ENCODE measurements at places on chromosomes 7 and 10. TPM values are rescaled to one million over a fixed set of nuclear protein-coding genes. Genes with fewer than 3 reads are reported as not detected.

GRCh38 chr10:52334595-52334994, 20.5 kb downstream of the DKK1 start:
- no peak for DNase-seq
- no peak overlapping the region for H3K4me3 ChIP-seq

GRCh38 chr7:102392330-102392729, 3.8 kb upstream of the PRKRIP1 start:
- H3K27ac ChIP-seq = no peak overlapping the region
- H3K36me3 ChIP-seq = peaks cover 8% of the 10 kb centered on the region
- no peak overlapping the region for H3K4me3 ChIP-seq
- no peaks in the 10 kb centered on the region for H3K27me3 ChIP-seq

GRCh38 chr10:114631666-114632417, 26.2 kb downstream of the ABLIM1 start:
- peak; percentile 43 for DNase-seq
- H3K36me3 ChIP-seq = no peaks in the 10 kb centered on the region
- peaks cover 21% of the 10 kb centered on the region for H3K4me1 ChIP-seq
- H3K4me3 ChIP-seq = peak overlapping the region; percentile 78

The ZNF138 gene
- 10.5 TPM for total RNA-seq

DNA sequence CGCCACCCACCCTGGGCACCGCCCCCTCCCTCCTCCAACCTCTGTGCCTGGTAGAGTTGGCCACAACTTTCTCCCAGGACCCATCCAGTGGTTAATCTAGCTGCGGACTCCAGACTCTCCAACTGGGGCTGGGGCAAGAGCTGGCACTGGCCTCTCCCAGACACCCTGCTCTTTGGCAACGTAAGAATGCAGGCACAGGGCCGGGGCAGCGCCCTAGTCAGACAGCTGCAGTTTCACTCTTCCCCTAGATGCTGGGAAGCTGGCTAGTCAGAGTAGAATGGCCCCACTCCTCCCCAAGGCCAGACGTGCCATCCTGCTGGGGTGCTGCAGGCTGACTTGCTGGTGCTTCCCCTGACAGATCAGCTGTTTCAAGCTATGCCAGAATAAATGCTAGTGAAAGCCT, 22.1 kb downstream of the HSPA12A start:
- H3K4me1 ChIP-seq = peaks cover 29% of the 10 kb centered on the region
- no peak for DNase-seq
- H3K27me3 ChIP-seq = peaks cover 58% of the 10 kb centered on the region

The MBLAC1 gene
- 3.4 TPM for total RNA-seq

DNA sequence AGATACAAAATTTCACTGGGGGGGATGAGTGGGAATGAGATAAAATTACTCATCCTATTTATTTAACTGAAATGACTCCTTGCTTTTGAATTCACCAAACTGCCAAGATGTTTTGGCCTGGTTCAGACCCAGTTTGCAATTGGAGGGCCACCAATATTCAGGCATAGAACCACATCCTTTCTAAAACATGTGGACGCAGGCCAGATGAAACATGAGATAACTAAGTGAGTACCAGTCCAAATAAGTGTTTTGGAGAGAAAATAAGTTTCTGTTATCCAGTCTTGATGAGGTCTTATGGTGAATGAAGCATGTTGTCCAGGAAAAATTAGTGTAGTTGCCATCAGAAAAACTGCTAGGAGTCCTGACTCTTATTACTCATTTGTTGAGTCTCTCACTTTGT, 36.3 kb upstream of the PDK4 start:
- H3K27ac ChIP-seq = no peak overlapping the region
- no peaks in the 10 kb centered on the region for H3K4me1 ChIP-seq

DNA sequence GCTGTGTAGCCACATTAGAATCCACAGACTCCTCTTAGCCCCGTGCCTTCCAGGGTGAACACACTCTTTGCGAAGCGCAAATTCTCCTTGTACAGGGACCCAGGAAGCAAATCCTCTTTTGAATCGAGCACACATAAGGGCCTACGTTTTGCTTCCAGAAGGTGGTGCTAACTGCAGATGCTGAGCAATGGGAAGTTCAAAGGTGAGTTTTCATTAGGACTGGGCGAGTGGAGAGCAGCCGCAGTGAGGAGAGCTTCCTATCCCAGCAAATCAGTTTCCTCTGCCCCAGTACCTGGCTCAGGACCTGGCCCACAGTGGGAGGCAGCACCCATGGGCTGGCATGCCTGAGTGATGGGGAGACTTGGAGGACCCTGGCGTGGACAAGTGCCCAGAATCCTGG, 23.5 kb upstream of the GPR26 start:
- no peaks in the 10 kb centered on the region for H3K4me1 ChIP-seq
- no peaks in the 10 kb centered on the region for H3K36me3 ChIP-seq

DNA sequence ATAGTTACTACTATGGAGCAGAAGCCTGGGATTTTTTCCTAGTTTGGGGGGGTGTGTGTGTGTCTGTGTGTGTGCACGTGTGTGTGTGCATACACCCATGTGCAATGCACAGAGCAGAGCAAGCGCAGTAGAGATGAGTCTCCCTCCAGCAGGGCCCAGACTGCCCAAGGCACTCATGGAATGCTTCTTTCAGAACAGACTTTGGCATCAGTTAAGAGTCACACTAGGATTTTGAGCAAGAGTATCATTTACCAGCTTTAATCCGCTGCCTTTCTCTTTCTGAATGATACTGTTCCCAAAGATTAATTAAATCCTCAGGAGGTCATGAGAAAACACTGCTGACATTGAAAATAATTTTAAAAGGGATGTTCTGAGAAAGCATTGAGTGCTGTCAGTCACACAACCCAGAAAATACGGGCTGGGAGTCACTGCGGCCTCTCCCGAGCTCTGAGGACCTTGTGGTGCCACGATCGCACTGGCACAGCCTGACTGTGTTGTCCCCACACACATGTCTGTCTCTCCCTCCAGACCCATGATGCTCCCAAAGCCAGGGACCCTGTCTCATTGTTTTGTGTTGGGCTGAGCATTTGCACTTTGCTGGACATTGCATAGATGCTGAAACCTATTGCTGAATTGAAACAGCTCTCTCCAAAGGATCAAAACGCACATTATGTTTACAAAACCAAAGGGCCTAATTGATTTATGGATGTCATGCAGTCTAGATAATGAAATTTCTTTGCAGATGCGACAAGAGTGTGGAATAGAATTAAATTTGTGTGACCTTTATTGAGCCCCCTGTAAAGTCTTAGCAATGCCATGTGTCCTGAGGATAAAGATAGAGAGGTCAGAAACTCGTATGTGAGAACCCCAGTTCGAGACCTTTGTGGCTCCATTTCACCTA, 54.7 kb upstream of the FIGNL1 start:
- H3K36me3 ChIP-seq = no peaks in the 10 kb centered on the region
- H3K4me3 ChIP-seq = no peak overlapping the region
- no peak for DNase-seq
- no peaks in the 10 kb centered on the region for H3K4me1 ChIP-seq
- no peaks in the 10 kb centered on the region for H3K27me3 ChIP-seq
- no peak overlapping the region for H3K27ac ChIP-seq

- no peak overlapping the region for H3K4me3 ChIP-seq
- H3K4me1 ChIP-seq = no peaks in the 10 kb centered on the region
- H3K27me3 ChIP-seq = peaks cover 34% of the 10 kb centered on the region
- H3K27ac ChIP-seq = no peak overlapping the region
- DNase-seq = no peak
- no peaks in the 10 kb centered on the region for H3K36me3 ChIP-seq
Measured at GRCh38 chr10:49389361-49389933, 6.4 kb downstream of the DRGX start.

GRCh38 chr10:15324611-15325010, 46.5 kb downstream of the FAM171A1 start:
- no peak overlapping the region for H3K27ac ChIP-seq
- DNase-seq = no peak
- H3K4me3 ChIP-seq = no peak overlapping the region
- no peaks in the 10 kb centered on the region for H3K36me3 ChIP-seq
- H3K27me3 ChIP-seq = no peaks in the 10 kb centered on the region
- H3K4me1 ChIP-seq = no peaks in the 10 kb centered on the region

The PVRIG gene
- total RNA-seq = 21.0 TPM

The POU6F2 gene
- total RNA-seq = not detected

The KIAA1549 gene
- total RNA-seq = 0.95 TPM

GRCh38 chr10:109027534-109028185, 895.7 kb downstream of the XPNPEP1 start:
- H3K27me3 ChIP-seq = no peaks in the 10 kb centered on the region
- H3K4me3 ChIP-seq = no peak overlapping the region
- no peak for DNase-seq
- H3K4me1 ChIP-seq = no peaks in the 10 kb centered on the region

- no peak for DNase-seq
- H3K27me3 ChIP-seq = no peaks in the 10 kb centered on the region
- peaks cover 17% of the 10 kb centered on the region for H3K4me1 ChIP-seq
- H3K27ac ChIP-seq = no peak overlapping the region
- no peak overlapping the region for H3K4me3 ChIP-seq
Measured at GRCh38 chr7:17946591-17946990, 6.3 kb upstream of the SNX13 start.

- no peak for DNase-seq
- no peaks in the 10 kb centered on the region for H3K4me1 ChIP-seq
- H3K4me3 ChIP-seq = no peak overlapping the region
- peaks cover 30% of the 10 kb centered on the region for H3K27me3 ChIP-seq
Measured at GRCh38 chr10:70007116-70007820, 45.4 kb upstream of the MACROH2A2 start.

DNA sequence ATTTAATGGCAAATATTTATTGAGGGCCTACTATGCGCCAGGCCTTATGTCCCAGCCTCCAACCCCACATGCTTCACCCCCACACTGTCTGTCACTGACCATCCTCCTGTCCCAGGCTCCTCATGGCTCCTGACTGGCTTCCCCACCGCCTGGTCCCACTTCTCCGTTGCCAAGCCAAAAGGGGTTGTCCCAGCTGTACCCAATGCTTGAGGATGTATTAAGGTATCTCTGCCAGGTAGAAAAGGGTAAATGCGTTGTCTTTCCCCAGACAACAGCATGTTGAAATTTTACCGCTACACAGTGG, 168.8 kb upstream of the FRMD4A start:
- peaks cover 2% of the 10 kb centered on the region for H3K4me1 ChIP-seq
- DNase-seq = no peak
- H3K27ac ChIP-seq = no peak overlapping the region

The MPP7 gene
- total RNA-seq = 11.6 TPM

The ANKRD1 gene
- not detected for total RNA-seq

DNA sequence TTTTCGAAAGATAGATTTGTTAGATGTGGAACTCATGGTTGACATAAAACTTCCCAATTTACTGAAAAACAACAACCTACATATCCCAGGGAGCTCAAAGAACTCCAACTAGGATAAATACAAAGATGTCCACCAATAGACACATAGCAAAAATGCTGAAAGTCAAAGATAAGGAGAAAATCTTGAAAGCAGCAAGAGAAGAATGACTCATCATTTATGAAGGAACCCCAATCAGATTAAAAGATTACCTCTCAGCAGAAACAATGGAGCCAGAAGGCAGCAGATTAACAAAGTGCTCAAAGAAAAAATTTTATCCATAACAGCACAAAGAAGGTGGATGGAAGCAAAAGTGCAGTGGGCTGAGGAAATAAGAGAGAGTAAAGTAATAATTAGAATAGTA, 908.6 kb downstream of the SORCS3 start:
- no peaks in the 10 kb centered on the region for H3K4me1 ChIP-seq
- H3K27ac ChIP-seq = no peak overlapping the region
- no peaks in the 10 kb centered on the region for H3K36me3 ChIP-seq
- no peak overlapping the region for H3K4me3 ChIP-seq

The FZD1 gene
- 0.05 TPM for total RNA-seq

DNA sequence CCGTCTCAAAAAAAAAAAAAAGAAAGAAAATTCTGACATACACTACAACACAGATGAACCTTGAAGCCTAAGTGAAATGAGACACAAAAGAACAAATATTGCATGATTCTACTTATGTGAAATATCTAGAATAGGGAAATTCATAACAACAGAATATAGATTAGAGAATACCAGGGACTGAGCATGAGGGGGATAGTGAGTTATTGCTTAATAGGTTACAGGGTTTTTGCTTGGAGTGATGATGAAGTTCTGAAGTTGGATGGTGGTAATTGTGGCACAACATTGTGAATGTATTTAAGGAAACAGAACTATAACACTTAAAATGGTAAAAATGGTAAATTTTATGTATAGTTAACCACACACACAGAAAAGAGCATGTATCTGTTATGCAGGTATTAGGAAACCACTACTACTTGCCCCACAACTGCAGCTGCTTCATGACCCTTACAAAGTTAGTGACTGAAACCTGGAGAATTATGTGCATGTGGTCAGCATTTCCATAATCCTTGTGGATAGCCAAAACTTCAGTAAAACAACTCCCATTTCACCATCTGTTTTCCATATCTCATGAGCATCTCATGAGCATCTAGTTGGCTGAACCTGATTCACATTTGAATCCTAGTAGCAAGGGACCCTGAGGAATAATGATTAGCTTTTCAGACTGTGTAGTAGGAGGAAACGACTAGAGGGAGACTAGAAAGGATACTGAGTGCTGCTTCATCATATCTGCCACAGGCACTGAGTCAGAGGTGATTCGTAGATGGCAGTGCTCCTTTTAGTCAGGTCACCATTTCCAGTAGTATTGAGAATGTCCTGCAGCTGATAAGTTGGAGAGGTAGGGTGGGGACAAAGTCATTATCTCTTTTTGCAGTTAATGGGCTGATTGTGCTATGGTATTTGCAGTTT, 26.3 kb downstream of the SAMD8 start:
- H3K36me3 ChIP-seq = peaks cover 1% of the 10 kb centered on the region
- H3K27ac ChIP-seq = peak overlapping the region; percentile 73
- no peaks in the 10 kb centered on the region for H3K27me3 ChIP-seq
- peak; percentile 63 for DNase-seq
- H3K4me1 ChIP-seq = peaks cover 33% of the 10 kb centered on the region

DNA sequence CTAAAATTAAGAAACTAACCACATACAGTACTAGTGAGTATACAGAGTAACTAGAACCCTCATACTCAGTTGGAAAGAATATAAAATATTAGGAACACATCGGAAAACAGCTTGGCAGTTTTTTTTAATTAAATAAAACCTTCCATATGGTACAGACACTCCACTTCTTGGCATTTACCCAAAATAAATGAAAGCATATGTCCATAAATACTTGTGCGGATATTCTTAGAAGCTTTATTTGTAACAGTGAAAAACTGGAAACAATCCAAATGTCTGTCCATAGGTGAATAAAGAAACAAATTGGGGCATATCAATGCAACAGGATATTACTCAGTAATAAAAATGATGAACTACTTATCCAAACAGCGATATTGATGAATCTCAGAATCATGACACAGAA, 410.0 kb downstream of the HTR7 start:
- no peak for DNase-seq
- H3K27ac ChIP-seq = no peak overlapping the region
- no peaks in the 10 kb centered on the region for H3K27me3 ChIP-seq
- H3K4me1 ChIP-seq = no peaks in the 10 kb centered on the region

DNA sequence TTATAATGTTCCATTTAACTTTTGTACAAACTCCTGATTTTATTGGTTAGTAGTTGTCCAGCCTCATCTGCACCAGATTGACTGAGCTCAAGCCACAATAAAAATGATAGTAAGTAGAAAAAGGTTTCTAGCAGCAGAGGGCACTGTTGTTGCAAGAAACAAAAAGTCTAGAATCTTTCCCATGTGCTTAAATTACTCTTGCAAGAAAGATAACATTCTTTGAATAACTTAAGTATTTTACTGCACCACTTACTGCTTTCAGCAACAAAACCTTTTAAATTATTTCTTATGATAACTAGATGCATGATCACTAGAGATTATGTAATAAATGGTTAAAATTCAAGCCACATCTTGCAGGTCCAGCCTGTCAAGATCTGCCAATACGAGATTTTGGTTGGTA, 27.0 kb downstream of the LMOD2 start:
- H3K36me3 ChIP-seq = peaks cover 6% of the 10 kb centered on the region
- H3K27ac ChIP-seq = no peak overlapping the region
- no peaks in the 10 kb centered on the region for H3K4me1 ChIP-seq
- no peak overlapping the region for H3K4me3 ChIP-seq

The LRRC4 gene
- 0.74 TPM for total RNA-seq

Measured in activated CD4-positive, alpha-beta memory T cell treated with anti-CD3 and anti-CD28 coated beads for 36 hours (primary cell).